ENCODE measurements at places on chromosomes 6 and 20. TPM values are rescaled to one million over a fixed set of nuclear protein-coding genes. Genes with fewer than 3 reads are reported as not detected.

ZSCAN23 gene
- total RNA-seq, result 8.4 TPM

DNA sequence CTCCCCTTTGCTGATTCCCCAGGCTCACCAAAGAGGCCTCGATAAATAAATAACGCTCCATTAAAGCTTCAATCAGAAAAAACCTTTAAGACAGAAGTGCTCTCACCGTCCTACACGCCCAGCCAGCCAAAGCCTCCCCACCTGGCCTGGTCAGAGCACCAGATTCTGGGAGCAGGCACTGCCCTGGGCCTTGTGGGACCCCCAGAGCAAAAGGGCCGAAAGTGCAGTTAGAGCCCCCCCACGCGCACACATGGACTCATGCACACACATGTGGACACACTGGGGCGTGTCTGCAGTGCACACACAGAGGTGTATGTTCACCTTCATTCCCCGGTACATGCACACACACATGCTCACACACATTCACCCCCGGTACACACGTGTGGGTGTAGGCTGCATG lies 1.9 kb upstream of the NECAB3 start:
- no peak for DNase-seq

GRCh38 chr6:20900389-20901160 lies 366.3 kb downstream of the CDKAL1 start:
- no peak for DNase-seq

DNA sequence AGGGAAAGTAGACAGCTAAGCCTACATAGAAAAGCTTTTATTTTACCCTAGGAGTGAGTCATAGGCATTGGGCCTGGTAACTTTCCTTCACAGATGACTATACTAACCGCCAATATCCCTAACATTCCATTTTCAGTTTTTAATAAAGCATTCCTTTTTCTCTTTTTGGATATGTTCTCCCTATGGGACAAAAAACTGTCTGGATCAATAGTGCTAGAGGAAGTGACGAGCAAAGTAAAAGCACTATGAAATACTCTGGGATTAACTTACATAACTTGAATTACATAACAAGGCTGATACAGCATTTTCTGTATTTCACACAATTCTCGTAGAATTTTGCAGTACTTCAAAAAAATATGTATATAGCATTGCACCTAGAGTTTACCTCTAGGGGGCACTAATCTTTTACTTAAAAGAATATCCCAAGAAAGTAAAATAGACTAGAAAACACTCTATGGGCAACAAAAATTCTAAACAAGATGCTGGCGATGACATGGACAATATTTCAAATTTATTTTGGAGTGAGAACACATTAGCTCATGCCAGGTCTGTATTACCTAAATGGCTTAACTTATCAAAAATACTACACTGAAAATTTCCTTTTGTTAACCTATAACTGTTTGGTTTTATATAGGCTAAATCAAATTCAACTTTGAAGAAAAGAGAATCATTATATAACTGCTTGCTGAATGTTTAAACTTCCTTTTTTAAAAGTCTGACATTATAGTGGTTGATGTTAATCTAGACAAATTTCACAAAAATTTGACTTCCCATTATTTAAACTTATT lies 66.3 kb upstream of the DST start:
- peak; percentile 63 for DNase-seq

DNA sequence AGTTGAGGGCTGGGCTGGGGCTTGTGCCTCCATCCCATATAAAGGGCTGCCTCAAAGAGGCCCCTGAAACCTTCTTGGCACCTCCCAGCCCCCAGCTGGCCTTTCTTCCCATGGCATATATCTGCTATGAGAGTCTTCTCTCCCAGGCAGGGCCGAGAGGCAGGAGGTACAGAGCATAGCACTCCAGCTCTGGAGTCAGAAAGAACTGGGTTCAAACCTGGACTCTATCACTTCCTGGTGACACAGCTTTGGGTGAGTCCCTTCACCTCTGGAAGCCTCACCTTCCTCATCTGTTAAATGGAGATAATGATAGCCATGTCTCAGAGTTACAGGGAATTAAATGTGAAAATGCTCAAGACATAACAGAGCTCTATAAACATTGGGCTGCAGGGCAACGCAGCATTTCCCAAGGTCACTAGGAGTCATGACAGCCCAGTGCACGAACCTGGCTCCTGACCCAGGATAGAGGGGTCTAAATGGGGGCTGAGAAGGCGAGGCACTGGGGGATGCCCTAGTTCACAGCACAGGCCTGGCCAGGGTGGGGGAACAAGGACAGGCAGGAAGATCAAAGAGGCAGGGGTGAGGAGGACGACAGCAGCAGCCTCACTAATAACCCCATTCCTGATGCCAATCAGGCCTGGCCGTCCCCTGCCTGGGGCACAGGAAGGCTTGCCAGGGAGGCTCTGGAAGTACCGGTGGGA lies 1.9 kb downstream of the FAM83C start:
- DNase-seq, result no peak

GRCh38 chr6:16124198-16125180 lies 4.4 kb upstream of the MYLIP start:
- no peak for DNase-seq

SLC24A3 gene
- not detected for total RNA-seq

FOXF2 gene
- total RNA-seq, result 2.7 TPM

- DNase-seq, result no peak
These were observed 171.4 kb downstream of the COL9A1 start for GRCh38 chr6:70131528-70131927.

F13A1 gene
- total RNA-seq, result 0.06 TPM

HEY2 gene
- 0.77 TPM for total RNA-seq

DNA sequence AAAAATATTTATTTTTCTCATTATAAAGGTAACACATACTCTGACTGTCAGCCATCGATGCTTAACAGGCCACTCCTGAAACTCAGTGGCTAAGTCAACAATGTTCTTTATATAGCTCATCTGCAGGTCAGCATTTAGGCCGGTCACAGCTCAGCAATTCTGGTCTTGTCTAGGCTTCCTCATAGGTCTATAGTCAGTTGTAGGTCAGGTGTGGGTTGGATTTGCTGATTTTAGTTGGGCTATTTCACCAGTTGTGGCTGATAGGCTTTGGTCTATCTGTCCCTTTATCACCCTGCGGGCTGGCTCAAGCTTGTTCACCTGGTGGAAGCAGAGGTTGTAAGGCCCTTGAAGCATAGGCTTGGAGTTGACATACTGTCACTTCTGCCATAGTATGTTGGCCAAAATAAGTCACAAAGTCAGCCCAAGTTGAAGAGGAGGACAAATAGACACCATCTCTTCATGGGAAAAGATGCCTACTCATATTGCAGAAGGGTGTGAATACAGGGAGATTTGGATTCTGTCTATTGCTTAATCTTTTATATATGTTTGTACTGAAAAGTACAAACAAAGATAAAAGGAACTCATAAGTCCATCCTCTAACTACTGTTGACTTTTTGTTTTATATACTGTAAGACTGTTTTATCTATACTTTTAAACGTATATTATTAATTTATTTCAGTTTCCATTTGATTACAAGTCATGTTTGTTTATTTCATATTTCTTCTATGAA lies 75.0 kb downstream of the BCKDHB start:
- DNase-seq, result no peak

GRCh38 chr6:142485256-142485655 lies 183.4 kb downstream of the ADGRG6 start:
- DNase-seq, result no peak

FRK gene
- 0.57 TPM for total RNA-seq

- no peak for DNase-seq
These were observed 347.1 kb downstream of the ZFAND3 start for GRCh38 chr6:38166411-38167240.

- DNase-seq, result peak; percentile 81
These were observed 67.9 kb downstream of the NCOA7 start for GRCh38 chr6:125858427-125859320.

DNA sequence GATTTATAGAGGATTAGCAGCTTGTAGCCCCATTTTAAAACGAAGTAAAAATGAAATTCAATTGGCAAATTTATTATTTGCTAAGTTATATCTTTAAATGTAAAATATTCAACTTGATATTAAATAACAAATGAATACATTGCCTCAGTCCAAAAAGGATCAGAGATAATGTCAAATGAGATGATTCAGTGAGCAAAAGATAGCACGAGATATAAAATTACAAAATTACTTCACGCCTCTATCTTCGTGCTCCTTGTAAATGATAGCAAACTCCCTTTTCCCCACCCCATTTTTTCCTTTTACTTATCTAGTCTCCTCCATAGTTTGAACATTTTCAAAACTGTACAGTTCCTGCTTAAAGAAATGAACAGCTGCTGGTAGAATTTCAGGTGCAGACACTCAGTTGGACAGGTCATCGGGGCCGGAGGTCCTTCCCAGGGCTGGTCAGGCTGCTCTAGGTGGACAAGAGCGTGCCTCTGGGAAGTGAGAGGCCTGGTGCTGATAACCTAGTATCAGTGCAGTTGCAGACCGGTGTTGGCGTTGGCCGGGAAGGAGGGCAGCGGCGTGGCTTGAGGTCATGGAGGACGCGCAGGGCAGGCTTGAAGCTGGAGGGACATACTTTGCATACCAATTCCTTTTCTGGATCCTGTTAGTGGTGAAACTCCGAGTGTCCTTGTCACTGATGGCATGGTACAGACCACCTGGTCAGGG lies 83.9 kb downstream of the CDC5L start:
- DNase-seq, result no peak

DNA sequence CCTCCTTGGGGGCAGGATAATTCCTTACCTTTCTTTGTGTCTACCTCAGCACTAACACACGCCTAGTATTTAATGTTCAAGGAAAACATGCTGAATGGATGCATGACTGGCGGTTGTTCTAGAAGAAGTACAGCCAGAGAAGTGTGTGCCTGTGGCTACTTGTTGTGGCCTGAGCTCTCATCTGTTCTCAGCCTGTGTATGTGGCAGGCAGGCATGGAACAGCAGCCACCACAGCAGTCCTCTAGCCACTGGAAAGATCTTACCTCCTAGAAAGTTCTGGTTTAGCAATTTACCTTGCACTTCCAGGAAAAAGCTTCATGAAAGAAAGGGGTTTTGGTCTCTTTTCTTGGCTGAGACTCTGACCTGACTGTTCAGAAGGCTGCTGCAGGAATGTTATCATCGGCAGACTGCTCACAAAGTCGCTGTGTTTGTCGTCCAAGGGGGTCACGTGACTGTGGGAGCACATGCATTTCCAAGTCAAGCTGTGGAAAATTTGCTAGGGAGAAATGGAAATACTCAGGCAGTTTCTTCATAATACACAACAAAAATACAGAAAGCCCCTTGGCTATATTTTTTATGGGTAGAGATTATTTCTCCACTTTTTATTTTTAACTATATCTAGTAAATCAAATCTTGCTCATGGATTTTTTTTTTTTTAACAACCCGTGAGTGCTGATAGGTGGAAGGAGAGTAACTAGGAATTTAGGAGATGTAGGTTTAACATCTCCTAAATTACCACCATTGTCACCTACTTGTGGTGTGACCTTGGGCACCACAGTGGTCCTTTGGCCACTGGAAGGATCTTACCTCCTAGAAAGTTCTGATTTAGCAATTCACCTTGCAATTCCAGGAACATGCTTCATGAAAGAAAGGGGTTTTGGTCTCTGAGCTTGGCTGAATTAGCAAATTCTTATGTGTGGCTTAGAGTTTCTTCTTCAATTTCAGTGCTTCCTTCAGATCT lies 110.8 kb upstream of the GPR6 start:
- DNase-seq, result no peak

GRCh38 chr6:159761129-159761872 lies 544 bp upstream of the ACAT2 start:
- peak; percentile 51 for DNase-seq

PSORS1C1 gene
- 1.5 TPM for total RNA-seq

DNA sequence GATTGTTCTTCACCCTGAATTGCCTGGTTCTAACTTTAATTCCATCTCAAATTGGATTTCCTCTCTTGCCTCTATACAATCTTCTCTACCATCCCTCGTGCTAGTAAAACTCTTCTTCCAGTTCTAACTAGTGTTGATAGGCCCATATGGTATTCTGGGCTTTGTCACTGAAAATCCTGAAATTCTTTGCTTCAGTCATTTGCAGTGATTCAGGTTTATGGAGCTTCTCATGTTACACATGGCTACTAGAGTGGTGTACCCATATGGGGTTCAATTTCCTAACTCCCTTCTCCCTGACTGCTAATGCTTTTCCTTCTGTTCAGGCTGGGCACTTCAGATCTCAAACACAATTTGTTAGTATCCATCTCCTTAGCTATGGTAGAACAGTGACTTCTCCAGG lies 956.6 kb downstream of the KIF16B start:
- DNase-seq, result no peak
